ENCODE measurements at places on chromosomes 5 and 9. TPM values are rescaled to one million over a fixed set of nuclear protein-coding genes. Genes with fewer than 3 reads are reported as not detected.
A peak's percentile ranks its signal among the peaks of the same experiment; 100 is the strongest.

- H3K4me3 ChIP-seq = no peak overlapping the region
- H3K27me3 ChIP-seq = no peaks in the 10 kb centered on the region
- DNase-seq = no peak
- H3K4me1 ChIP-seq = peaks cover 26% of the 10 kb centered on the region
- H3K27ac ChIP-seq = peak overlapping the region; percentile 85
These were observed 51.0 kb upstream of the PSD2 start for GRCh38 chr5:139744471-139745131.

DNA sequence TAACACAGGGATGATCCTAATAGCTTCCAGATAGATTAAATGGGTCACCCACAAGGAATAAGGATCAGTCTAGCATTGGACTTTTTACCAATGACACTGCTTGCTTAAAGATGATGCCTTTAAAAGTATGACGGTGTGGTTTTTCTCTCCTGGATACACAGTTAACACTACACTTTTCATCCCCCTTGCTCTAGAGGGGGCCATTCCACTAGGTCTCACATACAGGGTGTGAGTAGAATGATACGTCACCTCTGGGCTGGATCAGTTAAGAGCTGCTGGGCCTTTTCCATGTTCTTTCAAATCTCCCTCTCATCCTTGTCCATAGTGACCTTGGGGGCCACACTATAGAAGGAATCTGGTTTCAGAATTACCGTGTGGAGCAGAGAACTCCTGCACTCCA is 140.6 kb downstream of the FSTL4 start:
- H3K27me3 ChIP-seq = peaks cover 12% of the 10 kb centered on the region
- no peak overlapping the region for H3K4me3 ChIP-seq
- no peaks in the 10 kb centered on the region for H3K4me1 ChIP-seq

The SPATA31E1 gene
- polyA plus RNA-seq = not detected

GRCh38 chr9:20640331-20641187 is 18.3 kb upstream of the MLLT3 start:
- no peak overlapping the region for H3K4me3 ChIP-seq
- H3K27ac ChIP-seq = no peak overlapping the region
- H3K36me3 ChIP-seq = no peaks in the 10 kb centered on the region
- 0 out of 2 replicates have a peak, but pooled peaks cover 7% of the 10 kb centered on the region for H3K4me1 ChIP-seq

DNA sequence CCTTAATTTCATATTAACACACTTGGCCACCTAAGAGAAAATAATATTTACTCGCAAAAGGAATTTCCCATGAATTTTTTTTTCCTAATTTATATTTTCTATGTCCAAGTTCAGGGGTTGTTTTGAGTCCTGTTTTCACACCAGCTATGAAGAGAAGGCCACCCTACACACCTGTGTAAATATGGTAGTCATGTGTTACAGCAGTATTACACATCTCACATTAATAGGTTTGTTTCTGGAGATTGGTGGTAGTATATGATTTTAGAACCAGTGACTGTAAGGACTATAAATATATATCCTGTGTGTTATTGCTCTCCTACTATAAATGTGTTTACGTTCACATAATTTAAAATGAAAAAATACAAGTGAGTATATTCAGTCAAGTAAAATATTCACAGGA is 147.5 kb downstream of the PAM start:
- DNase-seq = no peak
- H3K36me3 ChIP-seq = no peaks in the 10 kb centered on the region
- H3K27ac ChIP-seq = no peak overlapping the region
- H3K4me3 ChIP-seq = no peak overlapping the region
- no peaks in the 10 kb centered on the region for H3K27me3 ChIP-seq

GRCh38 chr9:88835038-88835466 is 156.2 kb upstream of the S1PR3 start:
- DNase-seq = peak; percentile 52
- no peaks in the 10 kb centered on the region for H3K27me3 ChIP-seq
- no peak overlapping the region for H3K4me3 ChIP-seq
- no peak overlapping the region for H3K27ac ChIP-seq
- no peaks in the 10 kb centered on the region for H3K36me3 ChIP-seq

The G3BP1 gene
- polyA plus RNA-seq = 189 TPM

DNA sequence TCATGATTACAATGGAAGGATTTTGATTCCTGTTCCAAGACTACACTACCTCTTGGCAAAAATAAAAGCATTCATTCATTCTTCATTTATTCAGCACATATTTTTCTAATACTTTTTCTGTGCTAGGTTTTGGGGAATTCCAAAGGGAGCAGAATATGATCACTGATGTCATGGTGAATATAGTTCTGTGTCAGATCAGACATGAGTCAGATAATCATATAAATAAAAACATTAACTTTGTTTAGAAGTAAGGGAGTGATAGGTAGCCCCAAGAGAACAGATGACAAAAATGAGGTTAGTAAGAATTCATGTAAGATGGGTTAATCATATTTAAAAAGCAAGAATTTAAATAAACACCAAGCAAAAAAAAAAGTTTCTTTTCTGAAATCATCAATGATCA is 94.1 kb upstream of the RANBP6 start:
- H3K4me3 ChIP-seq = no peak overlapping the region
- H3K4me1 ChIP-seq = peaks cover 27% of the 10 kb centered on the region
- H3K36me3 ChIP-seq = no peaks in the 10 kb centered on the region
- no peak overlapping the region for H3K27ac ChIP-seq
- no peaks in the 10 kb centered on the region for H3K27me3 ChIP-seq

DNA sequence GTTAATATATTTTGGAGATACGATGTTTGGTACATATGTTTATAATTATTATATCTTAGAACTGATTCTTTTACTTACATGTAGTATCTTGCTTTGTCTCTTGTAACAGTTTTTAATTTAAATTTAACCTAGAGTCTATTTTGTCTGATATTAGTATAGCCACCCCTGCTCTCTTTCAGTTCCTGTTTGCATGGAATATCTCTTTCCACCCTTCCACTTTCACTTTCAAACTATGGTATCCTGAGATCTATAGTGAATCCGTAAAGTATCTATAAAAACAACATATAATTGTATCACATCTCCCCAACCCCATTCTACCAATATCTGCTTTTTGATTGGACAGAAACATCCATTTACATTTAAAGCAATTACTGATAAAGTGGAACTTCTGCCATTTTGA is 7.2 kb downstream of the IRGM start:
- H3K27me3 ChIP-seq = 0 out of 2 replicates have a peak, but pooled peaks cover 4% of the 10 kb centered on the region
- no peaks in the 10 kb centered on the region for H3K36me3 ChIP-seq
- H3K4me3 ChIP-seq = no peak overlapping the region
- no peak for DNase-seq

The FIBCD1 gene
- polyA plus RNA-seq = 23.7 TPM

DNA sequence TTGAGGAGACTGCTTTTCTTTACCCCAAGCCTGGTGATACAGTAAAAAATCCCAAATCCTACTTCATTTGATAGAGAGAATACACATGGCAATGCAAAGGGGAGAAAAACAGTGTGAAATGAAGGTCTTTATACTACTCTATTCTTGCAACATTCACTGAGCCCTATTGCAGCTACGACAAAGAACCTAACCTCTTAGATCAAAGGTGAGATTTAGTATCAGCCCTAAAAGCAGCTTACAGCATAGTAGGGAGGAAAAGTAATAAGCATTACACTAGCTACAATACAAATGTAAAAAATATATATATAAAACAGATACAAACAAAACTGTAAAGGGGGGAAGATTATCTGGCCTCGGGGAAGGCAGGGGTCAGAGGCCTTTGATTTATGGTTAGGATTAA is 147.1 kb downstream of the MAPKAP1 start:
- H3K27me3 ChIP-seq = no peaks in the 10 kb centered on the region
- H3K4me3 ChIP-seq = no peak overlapping the region
- peaks cover 13% of the 10 kb centered on the region for H3K4me1 ChIP-seq
- DNase-seq = no peak
- no peak overlapping the region for H3K27ac ChIP-seq

All from GM23248 (cell line).